Bronchial smooth muscle cell (primary cell): ENCODE measurements at places on chromosomes 16 and 17. TPM values are rescaled to one million over a fixed set of nuclear protein-coding genes. Genes with fewer than 3 reads are reported as not detected.

DDX19B gene
- 22.1 and 22.4 TPM in 2 replicates for total RNA-seq

NKIRAS2 gene
- 9.7 and 13.4 TPM in 2 replicates for total RNA-seq

CCL3 gene
- not detected in 2 replicates for total RNA-seq

TOP2A gene
- 1.7 and 14.8 TPM in 2 replicates for total RNA-seq

HOXB8 gene
- under 0.01 TPM in 1 of 2 replicates, not detected in the other for total RNA-seq

CDH1 gene
- 0.16 and 0.52 TPM in 2 replicates for total RNA-seq

CLEC18B gene
- 0.47 and 0.52 TPM in 2 replicates for total RNA-seq

FAM117A gene
- total RNA-seq, result 1.3 and 2.7 TPM in 2 replicates

OGFOD1 gene
- total RNA-seq, result 51.5 and 56.7 TPM in 2 replicates

USH1G gene
- total RNA-seq, result under 0.01 and 0.09 TPM in 2 replicates

MMP15 gene
- total RNA-seq, result 1.2 and 1.3 TPM in 2 replicates

KRTAP4-1 gene
- not detected in 2 replicates for total RNA-seq

ARHGDIG gene
- 0.77 and 0.79 TPM in 2 replicates for total RNA-seq

RNF222 gene
- total RNA-seq, result not detected in 2 replicates

DNAH17 gene
- under 0.01 TPM in 1 of 2 replicates, not detected in the other for total RNA-seq

DOC2B gene
- total RNA-seq, result under 0.01 TPM in 1 of 2 replicates, not detected in the other

GPR142 gene
- 0.16 TPM in 1 of 2 replicates, not detected in the other for total RNA-seq
